Stimulated activated CD4-positive, alpha-beta T cell treated with anti-CD3 and anti-CD28 coated beads, Interleukin-4, amount 100 ng/mL, for 24 hours (primary cell): ENCODE measurements at places on chromosomes 6 and 20.

- DNase-seq, result no peak
These were observed 8.5 kb upstream of the C6orf141 start for GRCh38 chr6:49541936-49542335.

GRCh38 chr6:147057705-147058342 is 146.4 kb upstream of the STXBP5 start:
- no peak for DNase-seq

DNA sequence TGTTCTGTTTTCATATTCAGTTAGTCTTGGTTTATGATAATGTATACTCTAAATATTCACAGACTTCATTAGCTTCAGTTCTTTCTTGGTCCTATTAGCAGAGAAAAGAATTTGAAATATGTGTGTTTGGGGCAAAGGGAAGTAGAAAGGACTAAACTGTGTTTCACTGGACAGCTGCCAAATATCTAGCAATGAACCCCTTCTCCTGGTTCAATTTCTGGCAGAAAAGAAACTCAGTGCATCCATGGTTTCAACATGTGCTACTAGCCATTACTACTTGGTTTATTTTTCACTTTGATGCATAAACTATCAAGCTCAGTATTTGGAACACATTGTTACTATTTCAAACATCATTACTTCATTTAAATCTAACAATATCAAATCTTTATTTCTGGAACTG is 43.6 kb downstream of the FBXL4 start:
- no peak for DNase-seq

DNA sequence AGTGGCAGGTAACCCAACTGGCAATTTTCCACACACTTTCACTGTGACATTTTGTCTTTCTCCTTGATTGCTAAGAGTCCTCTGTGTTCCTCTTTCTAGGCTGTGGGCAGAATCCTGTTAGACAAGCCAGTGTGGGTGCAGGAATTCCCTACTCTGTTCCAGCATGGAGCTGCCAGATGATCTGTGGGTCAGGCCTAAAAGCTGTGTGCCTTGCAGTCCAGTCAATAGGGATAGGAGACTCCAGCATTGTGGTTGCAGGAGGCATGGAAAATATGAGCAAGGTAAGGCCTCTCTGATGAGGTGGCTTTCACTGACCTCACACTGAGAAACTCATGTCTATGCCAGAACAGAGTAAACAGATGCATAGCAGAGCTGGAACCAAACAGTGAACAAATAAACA is 5.1 kb downstream of the ACAT2 start:
- DNase-seq, result no peak

GRCh38 chr6:16802071-16802470 is 40.8 kb upstream of the ATXN1 start:
- DNase-seq, result no peak

GRCh38 chr6:7201732-7202541 is 94.2 kb downstream of the RREB1 start:
- DNase-seq, result no peak

- DNase-seq, result no peak
These were observed 177.8 kb upstream of the TAB2 start for GRCh38 chr6:149139782-149140136.

DNA sequence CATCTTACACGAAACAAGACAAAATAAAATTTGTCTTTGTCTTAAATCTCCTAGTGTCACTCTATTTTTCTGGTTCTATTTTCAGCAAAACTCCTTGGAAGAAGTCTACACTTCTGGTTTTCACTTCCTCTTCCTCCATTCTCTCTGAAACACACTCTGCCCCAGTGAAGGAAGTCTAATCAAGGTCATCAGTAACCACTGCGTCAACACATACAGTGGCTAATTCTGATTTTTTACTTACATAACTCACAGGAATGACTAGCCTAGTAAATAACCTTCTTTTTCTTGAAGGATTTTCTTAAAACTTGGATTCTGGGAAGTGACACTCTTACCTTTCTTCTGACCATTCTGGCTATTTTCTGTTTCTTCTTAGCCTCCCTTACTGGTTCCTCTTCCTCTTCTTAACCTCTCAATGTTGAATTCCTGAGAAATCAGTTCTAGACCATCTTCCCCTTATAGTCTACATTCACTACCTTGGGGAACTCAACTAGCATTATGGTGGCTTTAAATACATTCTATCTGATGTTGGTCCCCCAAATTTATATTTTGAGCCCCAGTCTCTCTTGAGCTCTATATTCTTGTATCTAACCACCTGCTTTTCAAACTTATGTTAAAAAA is 37.5 kb downstream of the AIG1 start:
- no peak for DNase-seq

DNA sequence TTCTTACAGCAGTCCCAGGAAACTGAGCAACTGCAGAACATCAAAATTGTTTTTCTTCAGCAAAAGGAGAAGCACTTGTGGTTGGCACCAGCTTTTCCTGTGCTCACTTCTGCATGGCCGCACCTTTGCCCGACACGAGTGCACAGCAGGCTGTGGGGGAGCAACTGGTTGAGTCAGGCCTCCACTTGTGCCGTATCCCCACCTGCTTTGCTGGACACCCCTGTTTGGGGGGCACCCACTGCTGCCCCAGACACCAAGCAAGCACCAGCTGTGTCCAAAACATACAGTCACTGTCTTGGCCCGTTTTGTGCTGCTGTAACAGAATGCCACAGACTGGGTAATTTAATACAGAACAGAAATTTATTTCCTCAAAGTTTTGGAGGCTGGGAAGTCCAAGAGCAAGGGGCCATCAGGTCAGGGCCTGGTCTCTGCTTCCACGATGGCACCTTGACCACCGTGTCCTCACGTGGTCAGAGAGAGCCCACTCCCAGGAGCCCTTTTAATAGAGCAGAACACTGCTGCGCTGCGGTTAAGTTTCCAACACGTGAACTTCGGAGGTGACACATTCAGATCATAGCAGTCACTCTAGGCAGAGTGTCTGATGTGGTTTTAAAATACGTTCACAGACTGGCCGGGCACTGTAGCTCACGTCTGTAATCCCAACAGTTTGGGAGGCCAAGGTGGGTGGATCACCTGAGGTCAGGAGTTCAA is 8.7 kb upstream of the GMEB2 start:
- peak; percentile 76 for DNase-seq

GRCh38 chr20:33183312-33183711 is 15.4 kb downstream of the BPIFA2 start:
- no peak for DNase-seq

GRCh38 chr6:133251688-133252087 is 10.5 kb downstream of the EYA4 start:
- DNase-seq, result no peak

GRCh38 chr6:119533603-119534279 is 184.2 kb upstream of the MAN1A1 start:
- DNase-seq, result no peak

DNA sequence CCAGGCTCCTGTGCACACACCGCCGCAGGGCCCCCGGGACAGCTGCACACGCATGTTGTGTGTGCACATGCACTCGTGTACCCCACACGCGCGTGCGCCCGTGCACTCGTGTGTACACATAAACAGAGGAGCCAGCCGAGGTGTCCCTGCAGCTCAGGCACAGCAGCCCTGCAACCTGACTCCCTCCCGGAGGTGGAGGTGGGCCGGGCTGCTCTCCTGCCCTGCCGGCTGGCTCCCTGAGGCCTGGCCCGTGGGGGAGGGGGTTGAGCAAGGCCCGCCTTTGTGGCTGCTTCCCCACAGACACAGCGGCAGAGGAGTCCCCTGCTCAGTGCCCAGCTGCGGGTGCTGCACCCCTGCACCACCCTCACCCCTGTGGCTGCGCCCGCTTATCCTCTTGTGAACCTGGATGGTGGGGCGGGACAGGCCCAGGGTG is 624 bp downstream of the RBBP8NL start:
- no peak for DNase-seq

- no peak for DNase-seq
These were observed 2.0 kb downstream of the SLC35D3 start for GRCh38 chr6:136923954-136924673.

DNA sequence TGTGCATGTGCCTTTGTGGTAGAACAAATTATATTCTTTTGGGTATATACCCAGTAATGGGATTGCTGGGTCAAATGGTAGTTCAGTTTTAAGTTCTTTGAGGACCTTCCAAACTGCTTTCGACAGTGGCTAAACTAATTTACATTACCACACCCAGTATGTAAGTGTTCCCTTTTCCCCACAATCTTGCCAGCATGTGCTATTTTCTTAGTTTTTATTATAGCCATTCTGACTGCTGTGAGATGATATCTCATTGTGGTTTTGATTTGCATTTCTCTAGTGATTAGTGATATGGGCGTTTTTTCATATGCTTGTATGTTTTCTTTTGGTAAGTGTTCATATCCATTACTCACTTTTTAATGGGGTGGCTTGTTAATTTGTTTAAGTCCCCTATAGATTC is 251.6 kb upstream of the DEFB112 start:
- DNase-seq, result no peak

GRCh38 chr6:84601366-84601765 is 163.0 kb downstream of the TBX18 start:
- DNase-seq, result no peak

DNA sequence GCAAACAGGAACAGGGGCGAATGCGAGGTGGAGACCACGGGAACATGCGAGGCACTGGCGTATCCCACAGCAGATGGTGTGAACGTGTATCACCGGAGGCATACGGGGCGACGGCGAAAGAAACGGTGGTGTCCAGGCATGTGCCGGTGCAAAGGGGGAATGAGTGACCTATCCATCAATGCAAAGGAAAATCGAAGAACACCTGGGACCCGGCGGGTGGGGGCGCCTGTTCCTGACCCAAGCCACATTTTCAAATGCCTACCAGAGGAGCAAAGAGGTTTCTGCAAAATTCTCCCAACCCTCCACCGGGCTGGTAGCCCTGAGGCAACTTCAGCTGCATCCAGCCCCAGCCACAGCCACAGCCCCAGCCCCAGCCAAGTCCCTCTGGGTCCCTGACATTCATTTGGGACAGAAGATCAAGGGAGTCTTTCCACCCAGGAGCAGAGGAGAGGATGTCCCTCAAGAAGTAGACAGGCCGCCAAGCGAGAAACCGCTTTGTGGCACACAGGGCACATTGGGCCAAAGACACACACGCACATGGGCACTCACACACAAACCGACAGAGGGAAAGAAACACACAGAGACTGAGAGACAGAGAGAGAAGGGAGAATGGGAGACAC is 164.0 kb upstream of the ZNF337 start:
- DNase-seq, result no peak

DNA sequence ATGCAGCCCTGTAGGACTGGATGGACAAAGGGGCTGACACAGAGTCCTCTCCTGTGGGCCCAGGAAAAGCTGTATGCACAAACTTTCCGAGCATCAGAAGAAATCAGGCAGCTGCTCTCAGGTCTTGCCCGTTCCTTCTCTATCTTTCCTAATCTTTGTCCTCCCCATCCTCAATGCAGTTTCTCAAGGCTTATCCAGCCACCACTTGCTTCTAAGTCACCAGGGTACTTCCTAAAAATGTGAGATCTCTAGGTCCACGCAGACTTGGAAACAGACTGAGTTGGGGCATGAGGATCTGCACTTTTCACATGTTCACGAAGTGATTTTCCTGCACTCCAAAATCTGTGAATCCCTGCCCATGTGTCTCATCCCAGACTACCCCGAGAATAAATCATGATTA is 394.5 kb upstream of the SLC35B3 start:
- no peak for DNase-seq

DNA sequence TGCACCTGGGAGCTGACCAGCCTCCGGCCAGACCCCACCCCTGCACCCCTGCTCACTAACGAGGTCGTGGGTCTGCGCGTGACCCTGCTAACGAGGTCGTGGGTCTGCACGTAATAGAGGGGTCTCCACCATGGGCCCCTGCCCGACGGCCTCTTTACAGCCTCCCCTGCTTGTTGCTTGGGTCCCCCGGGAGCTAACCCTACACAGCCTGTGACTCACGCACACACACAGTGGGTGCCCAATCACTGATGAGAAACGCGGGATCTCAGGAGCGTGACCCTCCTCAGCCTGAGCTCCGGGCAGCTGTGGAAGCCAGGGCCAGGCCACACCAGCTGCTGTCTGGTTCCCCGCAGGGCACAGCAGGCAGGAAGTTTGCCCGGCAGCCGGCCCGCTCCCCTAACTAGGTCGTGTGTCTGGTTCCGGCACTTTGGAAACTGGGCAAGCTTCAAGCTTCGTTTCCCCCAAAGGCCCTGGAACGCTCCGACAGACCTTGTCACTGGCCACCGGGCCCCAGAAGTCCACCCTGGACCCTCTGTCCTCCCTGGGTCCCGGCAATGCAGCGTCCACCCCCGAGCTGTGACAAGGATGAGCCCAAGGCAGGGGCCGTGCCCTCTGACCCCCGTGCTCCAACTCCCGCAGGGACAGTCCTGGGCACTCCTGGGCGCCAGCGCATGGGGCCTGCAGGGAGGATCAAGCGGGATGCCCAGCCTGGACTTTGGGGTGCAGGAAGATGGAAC is 767 bp downstream of the PTK6 start:
- DNase-seq, result no peak

DNA sequence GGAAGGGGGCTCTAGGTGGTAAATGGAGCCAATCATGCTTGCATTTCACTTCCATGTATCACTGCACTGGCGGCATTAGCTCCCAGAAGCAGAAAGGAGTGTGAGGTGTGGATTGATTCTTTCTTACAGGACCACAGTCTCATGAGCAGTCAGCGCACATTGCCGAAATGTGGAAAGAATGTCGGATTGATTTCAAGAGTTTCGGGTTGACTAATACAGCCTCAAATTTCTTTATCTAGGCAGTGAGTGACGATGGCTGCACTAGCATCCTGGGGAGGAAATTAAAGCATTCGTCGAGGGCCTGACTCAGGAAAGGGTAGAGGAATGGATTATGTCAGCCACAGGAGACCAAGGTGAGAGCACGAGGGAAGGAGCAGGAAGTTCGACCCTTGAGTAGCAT is 222.8 kb upstream of the CDYL start:
- DNase-seq, result no peak

GRCh38 chr6:99130897-99131873 is 183.4 kb upstream of the FBXL4 start:
- no peak for DNase-seq

- no peak for DNase-seq
These were observed 1.7 kb downstream of the PRPH2 start for GRCh38 chr6:42720739-42721138.

GRCh38 chr6:43973357-43973756 is 153.9 kb downstream of the MRPL14 start:
- DNase-seq, result no peak

DNA sequence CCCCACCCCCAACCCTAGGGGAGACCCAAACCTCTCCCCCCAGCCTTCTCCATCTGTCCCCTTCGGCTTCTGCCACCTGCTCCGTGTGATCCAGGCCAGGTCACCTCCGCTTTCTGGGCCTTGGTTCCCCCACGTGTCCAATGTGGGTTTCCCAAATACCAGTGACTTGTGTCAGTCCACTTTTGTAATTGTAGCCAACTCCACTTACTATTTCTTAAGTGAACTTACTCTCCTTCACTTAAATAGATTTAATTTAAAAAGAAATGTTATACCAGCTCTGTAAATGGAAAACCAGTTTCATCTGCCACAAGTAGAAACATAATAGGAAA is 10.0 kb upstream of the FAM110A start:
- no peak for DNase-seq

DNA sequence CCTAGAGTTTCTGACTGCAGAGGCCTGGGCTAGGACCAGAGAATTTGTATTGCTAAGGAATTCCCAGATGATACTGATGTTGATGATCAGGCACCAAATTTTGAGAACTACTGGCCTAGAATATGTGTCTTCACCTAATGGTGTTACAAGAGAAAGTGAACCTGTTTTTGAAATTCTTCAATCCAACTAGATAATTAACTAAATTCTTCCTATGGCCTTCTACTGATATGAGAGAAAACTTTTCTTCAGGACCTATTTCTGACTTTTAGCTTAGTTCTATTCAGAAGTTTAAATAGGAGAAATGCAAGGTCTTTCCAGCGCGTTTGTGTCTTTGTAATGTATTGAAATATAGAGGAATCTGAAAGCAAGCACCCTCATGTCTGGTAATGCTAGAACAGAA is 7.3 kb downstream of the NKAIN2 start:
- no peak for DNase-seq

GRCh38 chr6:156801712-156802111 is 24.5 kb downstream of the ARID1B start:
- no peak for DNase-seq
